ENCODE measurements at places on chromosomes 5 and 9. TPM values are rescaled to one million over a fixed set of nuclear protein-coding genes. Genes with fewer than 3 reads are reported as not detected.

The ANKRD18B gene
- not detected for total RNA-seq

The SPATA31E1 gene
- not detected for total RNA-seq

The MYORG gene
- 0.94 TPM for total RNA-seq

The RASGRF2 gene
- total RNA-seq, result 0.09 TPM

The KCNV2 gene
- not detected for total RNA-seq

The EGFL7 gene
- 72.6 TPM for total RNA-seq

The HRH2 gene
- 1.6 TPM for total RNA-seq
